Body of pancreas (tissue), 4 donors: ENCODE measurements at places on chromosomes 12 and 14. TPM values are rescaled to one million over a fixed set of nuclear protein-coding genes. Genes with fewer than 3 reads are reported as not detected.

DNA sequence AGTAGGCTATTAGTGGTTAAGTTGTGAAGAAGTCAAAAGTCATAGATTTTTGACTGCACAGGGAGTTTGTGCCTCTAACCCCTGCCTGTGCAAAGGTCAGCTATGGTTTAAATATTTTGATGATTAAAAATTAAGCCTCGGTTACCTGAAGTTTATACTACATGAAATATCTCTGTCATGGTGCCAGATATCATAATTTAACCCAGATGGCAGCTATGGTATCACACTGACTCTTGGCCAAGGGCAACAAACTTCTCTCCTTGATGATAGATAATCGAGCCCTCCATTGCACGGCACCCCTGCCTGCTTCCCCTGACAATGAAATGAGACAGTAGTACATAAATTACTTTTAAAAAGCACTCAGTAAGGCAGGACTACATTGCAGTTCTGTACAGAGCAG, 80.8 kb downstream of the SLC35F4 start:
- no peaks in the 10 kb centered on the region for H3K36me3 ChIP-seq
- DNase-seq = no peak
- no peaks in the 10 kb centered on the region for H3K27me3 ChIP-seq
- no peak overlapping the region for H3K4me3 ChIP-seq
- H3K4me1 ChIP-seq = peaks cover 8% of the 10 kb centered on the region

DNA sequence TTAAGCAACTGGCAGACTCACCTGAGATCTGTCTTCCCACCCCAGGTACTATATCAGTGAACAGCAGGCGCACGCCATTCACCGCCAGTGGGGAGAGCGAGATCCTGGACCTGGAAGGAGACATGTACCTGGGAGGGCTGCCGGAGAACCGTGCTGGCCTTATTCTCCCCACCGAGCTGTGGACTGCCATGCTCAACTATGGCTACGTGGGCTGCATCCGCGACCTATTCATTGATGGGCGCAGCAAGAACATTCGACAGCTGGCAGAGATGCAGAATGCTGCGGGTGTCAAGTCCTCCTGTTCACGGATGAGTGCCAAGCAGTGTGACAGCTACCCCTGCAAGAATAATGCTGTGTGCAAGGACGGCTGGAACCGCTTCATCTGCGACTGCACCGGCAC, 544.5 kb downstream of the NRXN3 start:
- no peak for DNase-seq
- no peak overlapping the region for H3K4me3 ChIP-seq
- no peaks in the 10 kb centered on the region for H3K4me1 ChIP-seq
- H3K27me3 ChIP-seq = no peaks in the 10 kb centered on the region
- no peak overlapping the region for H3K27ac ChIP-seq

DNA sequence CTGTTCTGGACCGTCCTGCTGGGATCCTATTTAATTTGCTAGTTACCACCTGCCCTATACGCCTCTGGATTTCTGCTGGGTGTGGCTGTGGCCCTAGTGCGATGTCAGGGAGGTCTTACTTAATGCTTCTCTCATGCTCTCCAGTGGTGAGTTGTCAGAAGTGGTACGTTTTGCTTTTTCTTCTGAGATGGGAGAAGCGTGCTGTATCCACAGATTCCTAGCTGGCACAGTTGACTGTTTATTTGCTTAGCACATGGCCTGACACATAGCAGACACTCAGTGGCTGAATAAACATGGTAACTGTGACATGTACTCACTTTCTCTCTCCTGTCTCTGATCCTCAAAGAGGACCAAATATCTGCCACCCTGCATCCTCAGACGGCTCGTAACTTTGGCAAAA, 107.3 kb downstream of the CACNA1C start:
- no peak overlapping the region for H3K4me3 ChIP-seq
- no peaks in the 10 kb centered on the region for H3K4me1 ChIP-seq
- H3K36me3 ChIP-seq = no peaks in the 10 kb centered on the region
- no peaks in the 10 kb centered on the region for H3K27me3 ChIP-seq

GRCh38 chr12:89861086-89861485, 152.4 kb upstream of the ATP2B1 start:
- DNase-seq = no peak
- H3K4me1 ChIP-seq = no peaks in the 10 kb centered on the region
- H3K4me3 ChIP-seq = no peak overlapping the region
- no peaks in the 10 kb centered on the region for H3K36me3 ChIP-seq
- H3K27me3 ChIP-seq = no peaks in the 10 kb centered on the region
- H3K27ac ChIP-seq = no peak overlapping the region

GRCh38 chr12:113247123-113248050, 26.1 kb downstream of the TPCN1 start:
- H3K36me3 ChIP-seq = no peaks in the 10 kb centered on the region
- DNase-seq = peak; percentile 46
- H3K27me3 ChIP-seq = no peaks in the 10 kb centered on the region
- H3K4me1 ChIP-seq = peaks cover 78% of the 10 kb centered on the region
- H3K4me3 ChIP-seq = no peak overlapping the region

- H3K4me3 ChIP-seq = peak overlapping the region; percentile 16
- no peaks in the 10 kb centered on the region for H3K36me3 ChIP-seq
- no peak overlapping the region for H3K27ac ChIP-seq
- no peaks in the 10 kb centered on the region for H3K27me3 ChIP-seq
Measured at GRCh38 chr14:77498984-77499527, 440 bp upstream of the ISM2 start.

DNA sequence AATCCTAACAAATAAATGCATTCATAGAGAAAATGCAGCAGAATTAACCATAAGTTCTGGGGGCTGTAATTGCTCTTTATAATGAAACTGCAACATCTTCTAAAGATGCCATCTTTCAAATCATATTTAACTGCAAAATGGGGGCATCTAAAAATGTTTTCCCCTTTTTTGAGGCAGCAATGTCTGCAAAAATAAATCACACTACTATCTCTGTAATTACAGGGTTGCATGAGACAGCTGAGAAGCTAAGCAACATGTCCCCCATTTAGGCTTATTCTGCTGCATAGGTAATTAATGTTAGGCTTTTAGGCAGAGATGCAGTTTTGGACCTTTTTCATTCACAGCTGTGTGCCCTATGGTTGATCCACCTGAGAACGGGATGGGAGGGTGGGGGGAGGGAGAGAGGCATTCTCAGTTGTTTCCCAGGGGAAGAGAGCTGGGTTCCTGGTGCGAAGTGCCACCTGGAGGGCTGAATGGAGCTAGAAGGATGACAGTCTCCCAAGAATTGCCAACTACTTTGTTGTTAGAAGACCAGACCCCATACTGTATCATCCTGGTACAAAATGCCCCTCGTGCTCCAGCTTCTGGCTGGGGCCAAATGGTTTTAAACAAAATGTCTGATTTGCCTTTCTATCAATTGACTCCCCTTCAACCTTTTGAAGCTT, 154.2 kb downstream of the APAF1 start:
- H3K27me3 ChIP-seq = no peaks in the 10 kb centered on the region
- H3K4me3 ChIP-seq = no peak overlapping the region
- no peaks in the 10 kb centered on the region for H3K36me3 ChIP-seq
- no peak for DNase-seq
- no peak overlapping the region for H3K27ac ChIP-seq
- H3K4me1 ChIP-seq = no peaks in the 10 kb centered on the region

GRCh38 chr14:103015426-103015825, 41.9 kb downstream of the CDC42BPB start:
- H3K27ac ChIP-seq = no peak overlapping the region
- no peaks in the 10 kb centered on the region for H3K27me3 ChIP-seq
- H3K36me3 ChIP-seq = no peaks in the 10 kb centered on the region
- H3K4me1 ChIP-seq = peaks cover 26% of the 10 kb centered on the region
- H3K4me3 ChIP-seq = no peak overlapping the region

The TTLL5 gene
- total RNA-seq = 21.8 TPM

The EMC9 gene
- total RNA-seq = 9.9 TPM

The MMP17 gene
- 2.6 TPM for total RNA-seq

The CLEC14A gene
- total RNA-seq = 9.9 TPM

The OSGEP gene
- 53.4 TPM for total RNA-seq

The SAMD4A gene
- 11.2 TPM for total RNA-seq

The TAS2R9 gene
- not detected for total RNA-seq
